Stimulated activated memory B cell treated with anti-CD40 and anti-IgM and Interleukin-4, amounts not matched to agents 10 μg/mL and 1 μg/mL and 100 μg/mL, for 72 hours (primary cell): ENCODE measurements at places on chromosomes 1 and 21.

- ATAC-seq: no peak
Observed at GRCh38 chr1:7616076-7616832, 154.8 kb upstream of the VAMP3 start.

- no peak for ATAC-seq
Observed at GRCh38 chr1:53417074-53417511, 42.1 kb upstream of the DMRTB1 start.

DNA sequence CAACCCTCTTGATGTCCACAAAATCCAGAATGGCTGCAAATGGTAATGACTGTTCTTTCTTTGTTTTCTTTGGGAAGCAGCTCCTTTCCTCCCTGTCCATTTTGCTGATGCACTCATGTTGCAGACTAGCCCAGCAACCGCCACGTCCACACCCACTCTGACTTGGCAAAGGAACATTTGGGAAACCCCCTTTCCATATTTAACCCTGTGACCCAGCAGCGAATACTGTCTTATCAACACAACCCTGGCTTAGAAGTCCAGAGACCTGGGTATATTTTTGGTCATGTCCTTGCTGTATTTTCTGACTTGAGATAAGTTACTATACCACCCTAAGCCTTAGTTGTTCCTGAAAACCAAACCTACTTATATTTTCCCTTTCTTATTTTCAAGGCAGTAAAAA lies 18.1 kb upstream of the SHE start:
- no peak for ATAC-seq

GRCh38 chr1:99589186-99589636 lies 56.7 kb upstream of the PALMD start:
- no peak for ATAC-seq

DNA sequence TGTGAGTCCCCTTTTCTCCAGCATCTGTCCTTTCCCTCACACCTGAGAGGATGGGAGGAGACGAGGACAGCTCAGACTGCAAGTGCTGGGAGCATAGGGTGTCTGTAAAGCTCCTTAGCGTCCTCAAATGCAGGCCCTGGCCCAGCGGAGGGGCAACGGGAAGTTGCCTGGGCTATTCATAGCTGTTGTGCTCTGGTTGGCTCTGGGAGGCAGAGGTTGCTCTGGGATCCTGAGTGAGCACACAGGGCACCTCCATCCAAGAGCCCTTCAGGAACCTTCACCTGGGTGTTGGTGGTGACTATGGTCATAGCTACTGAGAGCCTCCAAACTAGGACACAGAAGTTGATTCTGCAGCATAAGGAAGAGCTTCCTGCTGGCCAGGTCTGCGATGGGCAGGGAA lies 2.6 kb downstream of the PADI1 start:
- ATAC-seq: peak; percentile 18

GRCh38 chr1:162292422-162292849 lies 84.2 kb downstream of the SPATA46 start:
- no peak for ATAC-seq

DNA sequence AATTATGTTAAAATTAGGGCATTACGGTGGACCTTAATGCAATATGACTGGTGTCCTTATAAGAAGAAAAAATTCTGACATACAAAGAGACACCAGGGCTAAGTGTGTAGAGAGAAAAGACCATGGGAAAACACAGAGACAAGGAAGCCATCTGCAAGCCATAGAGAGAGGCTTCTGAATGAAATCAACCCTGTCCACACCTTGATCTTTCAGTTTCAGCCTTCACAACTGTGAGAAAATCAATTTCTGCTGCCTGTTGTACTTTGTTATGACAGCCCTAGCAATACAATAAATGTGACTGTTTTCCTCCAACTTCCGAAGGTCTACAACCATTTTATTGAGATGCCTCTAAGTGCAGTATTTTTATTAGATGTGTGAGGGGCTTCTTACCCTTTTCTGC lies 1407.2 kb downstream of the MRPL39 start:
- ATAC-seq: no peak

DNA sequence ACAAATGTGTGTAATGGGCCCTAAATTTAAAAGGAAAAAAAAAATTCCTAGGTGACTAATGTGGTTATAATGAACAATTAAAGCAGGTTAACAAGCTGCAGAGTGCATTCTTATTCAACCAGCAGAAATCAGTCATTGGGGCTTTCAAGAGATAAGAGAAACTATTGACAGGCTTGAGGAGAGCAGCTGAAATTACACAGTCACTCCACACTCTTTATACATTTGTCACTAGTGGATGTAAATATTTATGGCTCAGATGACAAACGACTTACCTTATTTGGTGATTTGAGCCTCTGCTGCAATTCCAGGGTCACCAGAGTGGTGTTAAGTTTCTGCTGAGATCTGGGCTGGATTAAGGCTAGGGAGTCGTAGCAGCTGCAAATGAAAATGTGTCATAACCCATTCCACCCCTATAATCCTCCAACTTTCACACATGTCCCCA lies 896.3 kb downstream of the TTLL7 start:
- no peak for ATAC-seq

DNA sequence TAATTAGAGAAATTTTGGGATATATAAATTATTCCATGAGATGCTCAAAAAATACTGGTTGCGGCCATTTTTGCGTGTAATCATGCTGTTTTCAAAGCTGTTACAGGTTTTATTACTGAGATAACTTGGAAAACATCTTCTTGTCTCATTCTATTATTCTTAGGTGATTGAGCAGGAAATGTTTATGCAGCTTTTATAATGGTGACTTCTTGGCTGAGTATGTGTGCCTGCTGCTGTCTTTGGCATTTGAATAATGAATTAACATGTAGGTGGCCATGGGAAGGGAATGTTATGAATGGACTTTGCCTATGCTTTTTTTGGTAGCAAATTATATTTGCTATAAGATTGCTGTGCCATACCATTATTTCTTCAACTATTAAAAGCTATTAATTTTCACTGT lies 52.5 kb downstream of the RASAL2 start:
- no peak for ATAC-seq

- ATAC-seq: no peak
Observed at GRCh38 chr1:210741564-210741963, 392.4 kb downstream of the KCNH1 start.

- ATAC-seq: no peak
Observed at GRCh38 chr21:15199414-15200383, 134.9 kb upstream of the NRIP1 start.
